Naive thymus-derived CD4-positive, alpha-beta T cell (primary cell): ENCODE measurements at places on chromosomes 16 and 17.

GRCh38 chr17:79779661-79780365 is 1.9 kb downstream of the CBX2 start:
- no peak for DNase-seq

DNA sequence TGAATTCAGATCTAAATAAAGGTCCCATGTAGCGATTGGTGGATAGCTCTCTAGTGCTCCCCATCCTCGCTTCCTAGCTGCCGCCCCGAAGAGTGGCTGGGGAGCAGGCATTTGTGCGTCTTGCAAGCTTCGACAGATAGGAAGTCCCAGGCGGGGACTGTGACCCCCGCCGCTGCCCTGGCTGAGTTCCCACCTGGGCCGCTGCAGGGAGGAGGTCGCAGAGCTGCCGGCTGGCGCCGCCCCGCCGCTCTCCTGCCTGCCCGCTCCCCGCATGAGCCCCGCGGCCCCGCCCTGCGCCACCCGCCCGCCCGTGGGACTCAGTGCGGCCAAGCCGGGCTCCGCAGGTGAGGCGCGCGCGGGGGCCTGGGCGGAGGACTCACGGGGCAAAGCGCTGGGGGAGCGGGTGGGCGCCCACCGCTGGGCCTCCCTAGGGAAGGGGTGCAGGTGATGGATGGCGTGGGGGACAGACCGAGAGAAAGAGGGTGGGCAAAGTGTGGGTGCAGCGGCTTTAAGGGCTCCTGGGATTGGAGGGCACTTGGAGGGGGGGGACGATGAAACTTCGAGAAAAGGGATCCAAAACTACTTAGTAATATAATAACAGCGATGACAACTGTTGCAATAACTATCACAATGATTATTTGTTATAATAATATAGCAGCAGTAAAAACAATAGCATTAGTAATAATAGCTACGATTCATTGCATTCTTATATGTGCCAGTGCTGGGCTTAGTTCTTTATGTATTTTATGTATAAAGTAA is at the start of gene OTOA:
Gene OTOA, plus strand, starts transcription at position 80 of the 759 bp plus-strand sequence. CDS start 14,547 bp downstream, outside the sequence.
- DNase-seq, result peak; percentile 25

GRCh38 chr16:31708348-31708747 is 165.3 kb upstream of the ZNF267 start:
- DNase-seq, result no peak

- no peak for DNase-seq
Measured at GRCh38 chr17:63436523-63437110, 9.5 kb downstream of the CYB561 start.

GRCh38 chr17:56887105-56887504 is 26.7 kb downstream of the TRIM25 start:
- DNase-seq, result no peak

GRCh38 chr16:86953631-86954391 is 363.4 kb downstream of the C16orf95 start:
- DNase-seq, result no peak
